ENCODE measurements at places on chromosomes 3 and 15.

DNA sequence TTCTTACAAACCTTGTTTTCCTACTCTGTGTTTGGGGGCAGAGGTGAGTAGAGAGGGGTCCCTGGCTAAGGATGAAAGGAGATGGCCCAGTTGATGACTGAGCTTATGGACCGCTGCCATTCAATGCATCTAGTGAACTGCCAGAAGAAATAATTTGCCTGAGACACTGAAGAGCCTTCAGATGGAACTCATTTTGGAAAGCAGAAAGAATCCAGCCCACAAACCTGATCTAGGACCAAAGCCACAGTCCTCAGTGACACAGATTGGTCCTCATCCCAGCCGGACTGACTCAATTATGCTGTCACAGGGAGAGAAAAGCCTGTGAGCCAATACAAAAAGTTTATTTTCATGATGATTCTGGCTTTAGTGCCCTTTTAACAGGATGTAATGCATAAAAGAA lies 82.7 kb downstream of the CD47 start:
- no peak for DNase-seq

DNA sequence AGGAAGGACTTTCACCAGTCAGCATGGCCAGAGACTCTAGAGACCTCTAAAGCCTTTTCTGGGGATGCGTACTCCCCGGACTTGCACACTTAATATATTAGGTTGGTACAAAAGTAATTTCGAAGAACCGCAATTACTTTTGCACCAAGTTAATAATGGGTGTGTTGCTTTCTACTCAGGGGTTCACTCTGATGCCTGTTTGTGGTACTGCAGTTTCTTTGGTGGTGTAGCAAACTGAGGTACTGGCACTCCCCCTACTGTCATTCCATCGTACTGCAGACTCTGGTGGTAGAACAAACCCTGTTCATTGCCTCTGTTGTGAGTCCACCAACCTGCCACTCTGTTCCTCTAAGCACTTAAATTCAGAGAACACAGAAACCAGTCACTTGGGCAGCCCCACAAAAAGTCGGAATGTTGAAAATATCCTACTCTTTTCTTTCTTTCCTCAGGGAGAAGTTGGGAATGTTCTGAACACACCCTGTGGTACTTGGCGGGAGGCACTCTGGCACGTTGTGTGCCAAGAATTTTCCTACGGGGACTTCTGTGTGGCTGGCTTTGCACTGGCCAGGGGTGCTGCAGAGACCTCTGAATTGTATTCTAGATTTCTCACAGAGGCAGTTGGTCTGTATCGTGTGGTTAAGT lies 46.3 kb downstream of the GABRG3 start:
- DNase-seq: peak; percentile 81

GRCh38 chr3:149118724-149119123 lies 10.7 kb upstream of the HPS3 start:
- DNase-seq: no peak

DNA sequence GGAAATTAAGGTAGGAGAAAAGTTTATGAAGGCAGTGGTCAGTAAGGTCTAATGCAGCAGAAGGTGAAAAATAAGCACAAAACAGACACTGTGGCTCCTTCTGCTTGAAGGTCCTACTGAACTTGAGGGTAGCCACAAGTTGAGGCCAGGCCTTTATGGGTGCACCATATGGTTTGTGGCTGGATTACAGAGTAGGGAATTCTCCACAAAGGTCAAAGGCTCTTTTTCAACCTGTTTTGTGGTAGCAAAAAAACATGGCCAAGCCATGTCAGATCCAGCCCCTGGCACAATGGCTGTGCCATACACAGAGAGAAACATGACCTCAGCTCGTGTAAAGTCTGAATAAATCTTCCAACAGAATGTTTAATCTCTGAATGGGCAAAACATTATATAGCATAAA lies 214.0 kb downstream of the SATB1 start:
- DNase-seq: no peak

DNA sequence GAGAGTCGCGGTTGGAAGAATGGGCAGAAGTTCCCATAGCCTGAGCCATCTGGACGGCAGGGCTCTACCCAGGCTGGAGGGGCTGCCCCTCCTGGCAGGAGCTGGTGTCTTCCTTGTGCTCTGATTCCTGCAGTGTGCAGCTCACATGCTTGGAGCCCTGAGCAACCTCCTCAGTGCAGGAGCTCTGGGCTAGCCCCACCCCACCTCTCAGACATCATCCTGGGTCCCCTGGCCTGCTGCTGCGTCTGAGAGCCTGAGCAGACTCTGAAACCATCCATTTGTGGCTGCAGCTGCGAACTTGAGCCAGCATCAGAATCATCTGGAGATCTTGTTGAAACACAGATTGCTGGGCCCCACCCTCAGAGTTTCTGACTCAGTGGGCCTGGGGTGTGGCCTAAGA lies 42.8 kb downstream of the POMGNT2 start:
- no peak for DNase-seq

- DNase-seq: peak; percentile 70
Observed at GRCh38 chr3:159236321-159236720, 434.5 kb downstream of the MFSD1 start.

Data from fibroblast of skin of scalp (primary cell).